ENCODE measurements at places on chromosomes 5 and 9.

- no peak for DNase-seq
Observed at GRCh38 chr5:64612344-64612961, 77.8 kb upstream of the SHISAL2B start.

- no peak for DNase-seq
Observed at GRCh38 chr9:36903541-36904435, 130.3 kb downstream of the PAX5 start.

DNA sequence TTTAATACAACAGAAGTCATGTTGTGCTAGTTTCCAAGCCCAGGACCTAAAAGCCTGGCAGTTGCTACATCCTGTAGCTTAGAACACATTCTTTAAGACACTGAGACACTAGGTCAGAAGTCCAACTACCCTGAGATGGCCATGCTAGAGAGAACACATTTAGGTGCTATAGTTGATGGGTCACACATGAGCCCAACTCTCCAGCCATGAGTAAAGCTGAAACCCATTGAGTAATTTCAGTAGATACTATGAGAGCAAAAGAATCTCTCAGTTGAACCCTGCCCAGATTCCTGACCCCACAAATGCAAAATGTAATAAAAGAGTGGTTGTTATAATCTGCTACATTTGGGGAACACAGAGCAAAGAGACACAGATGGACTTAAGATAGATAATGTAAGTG is 164.4 kb downstream of the SEMA5A start:
- DNase-seq = no peak

DNA sequence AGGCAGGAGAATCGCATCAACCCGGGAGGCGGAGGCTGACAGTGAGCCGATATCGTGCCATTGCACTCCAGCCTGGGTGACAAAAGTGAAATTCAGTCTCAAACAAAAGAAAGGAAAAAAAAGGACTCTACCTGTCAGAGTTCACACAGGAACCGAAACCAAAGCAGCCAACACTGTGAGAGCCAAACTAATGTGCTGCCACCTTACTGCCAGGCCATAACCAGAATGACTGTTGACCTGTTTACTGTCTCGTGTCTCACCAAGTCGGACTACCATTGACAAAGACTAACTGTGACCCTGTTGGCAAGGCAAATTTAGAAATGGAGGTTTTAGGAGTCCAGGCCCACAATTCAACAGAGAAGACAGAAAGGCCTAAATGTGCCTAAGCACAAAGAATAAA is 112.4 kb downstream of the ANXA2R start:
- DNase-seq = no peak

GRCh38 chr5:30050056-30050815 is 1143.2 kb upstream of the CDH6 start:
- DNase-seq = no peak

DNA sequence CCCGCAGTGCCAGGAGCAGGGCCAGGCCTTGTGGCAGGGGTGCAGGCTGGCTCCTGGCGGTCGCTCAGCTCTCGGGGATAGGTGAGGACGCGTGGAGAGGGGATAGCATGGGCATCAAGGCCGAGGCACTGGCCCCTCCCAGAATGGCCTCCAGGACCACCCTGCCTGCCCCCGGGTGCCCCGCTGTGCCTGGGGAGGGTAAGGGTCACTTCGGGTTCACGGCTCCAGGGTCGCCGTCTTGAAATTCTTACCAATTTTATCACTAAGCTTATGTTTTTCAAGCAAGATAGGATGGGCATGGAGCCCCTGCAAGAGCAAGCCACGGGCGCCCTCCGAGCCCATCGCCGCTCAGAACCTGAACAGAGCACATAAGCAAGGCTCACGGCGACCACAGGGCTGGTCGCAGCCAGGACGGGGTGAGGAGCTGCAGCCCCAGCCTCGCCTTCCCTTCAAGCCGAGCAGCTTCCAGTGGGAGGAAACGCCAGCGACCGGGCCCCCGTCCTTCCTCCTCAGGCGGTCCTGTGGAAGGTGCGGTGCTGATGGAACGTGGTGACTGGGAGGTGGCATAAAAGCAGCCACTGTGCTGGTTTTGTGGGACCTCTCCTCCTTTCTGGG is 14.2 kb upstream of the CLPTM1L start:
- no peak for DNase-seq

- no peak for DNase-seq
Observed at GRCh38 chr5:160699301-160699700, 152.7 kb downstream of the ATP10B start.

- DNase-seq = no peak
Observed at GRCh38 chr5:151862811-151863472, 61.7 kb downstream of the GLRA1 start.

DNA sequence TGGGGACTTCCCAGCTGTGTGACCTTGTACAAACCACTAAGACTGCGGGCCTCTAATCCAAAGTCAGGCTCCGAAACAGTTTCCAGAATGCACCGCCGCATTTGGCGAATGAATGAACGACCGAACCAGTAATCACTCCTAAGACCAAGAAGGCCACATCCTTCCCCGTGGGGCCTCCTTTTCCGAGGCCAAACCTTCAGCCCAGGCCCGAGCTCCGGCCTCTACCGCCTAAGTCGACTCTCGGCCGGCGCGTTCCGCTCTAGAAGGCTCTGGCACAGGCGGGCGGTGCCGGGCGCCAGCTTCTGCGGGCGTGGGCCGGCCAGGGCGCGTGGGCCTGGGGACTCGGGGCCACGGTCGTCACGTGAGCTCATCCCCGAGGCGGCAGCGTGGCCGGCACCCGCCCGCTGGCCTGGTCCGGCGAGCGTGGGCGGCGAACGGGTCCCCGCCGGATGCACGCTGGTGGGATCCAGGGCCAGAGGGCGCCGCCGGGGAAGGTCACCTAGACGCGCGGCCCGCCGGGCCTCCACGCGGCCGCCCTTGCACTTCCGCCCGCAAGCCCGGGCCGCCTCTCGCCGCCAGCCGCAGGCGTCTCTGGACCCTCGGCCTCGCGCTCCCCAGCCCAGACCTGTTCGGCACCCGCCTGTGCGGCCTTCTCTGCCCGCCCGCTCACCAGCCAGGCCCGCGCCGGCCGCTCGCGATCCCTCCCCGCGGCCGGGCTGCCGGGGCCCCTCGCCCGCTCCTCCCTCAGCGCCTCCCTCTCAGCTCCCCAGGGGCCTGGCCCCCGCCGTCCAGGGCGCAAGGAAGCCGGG is 754 bp downstream of the VDAC1 start:
- no peak for DNase-seq

DNA sequence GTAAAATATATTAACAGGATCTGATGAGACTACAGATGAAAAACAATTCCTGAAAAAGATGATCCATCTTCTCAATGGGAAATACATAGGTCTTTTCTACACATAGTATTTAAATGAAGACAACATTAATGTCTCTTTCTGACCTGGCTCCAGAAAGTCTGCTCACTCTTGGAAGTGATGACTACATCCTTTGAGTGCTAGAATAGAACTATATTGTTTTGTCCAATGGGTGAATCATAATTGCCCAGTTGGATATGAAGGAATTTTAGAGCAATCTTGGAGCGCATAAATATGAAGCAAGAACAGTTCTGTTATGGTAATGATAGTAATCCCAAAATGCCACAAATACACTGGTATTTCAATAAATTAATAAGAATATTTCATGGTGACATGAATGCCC is 322.1 kb downstream of the DEPDC1B start:
- DNase-seq = no peak

DNA sequence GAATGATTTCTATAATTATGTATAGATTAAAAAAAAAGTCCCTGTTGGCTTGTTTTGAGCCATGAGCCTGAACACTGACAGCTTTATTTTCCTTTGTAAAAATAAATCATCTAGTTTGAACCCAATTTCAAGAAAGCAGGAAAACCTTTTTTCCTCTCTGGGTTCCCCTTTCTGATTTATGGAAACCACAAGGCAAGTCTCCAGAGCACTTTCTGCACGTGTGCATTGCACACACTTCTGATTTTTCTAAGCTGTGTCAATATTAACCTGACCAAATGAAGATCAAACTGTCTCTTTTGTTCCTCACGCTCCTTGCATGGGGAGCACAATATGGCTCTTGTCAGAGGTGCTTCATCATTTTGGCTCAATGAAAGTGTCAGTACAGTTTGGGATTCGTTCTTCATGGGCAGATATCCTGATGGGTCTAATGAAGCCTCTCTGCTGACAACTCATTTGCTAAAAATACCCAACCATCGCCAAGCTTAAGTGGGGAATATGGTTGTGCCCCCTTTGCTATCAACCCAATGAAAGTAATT is 39.2 kb upstream of the PCA3 start:
- DNase-seq = no peak

- DNase-seq = no peak
Observed at GRCh38 chr5:54671111-54671531, 153.6 kb downstream of the SNX18 start.

- no peak for DNase-seq
Observed at GRCh38 chr5:66180282-66181155, 36.4 kb downstream of the SREK1 start.

DNA sequence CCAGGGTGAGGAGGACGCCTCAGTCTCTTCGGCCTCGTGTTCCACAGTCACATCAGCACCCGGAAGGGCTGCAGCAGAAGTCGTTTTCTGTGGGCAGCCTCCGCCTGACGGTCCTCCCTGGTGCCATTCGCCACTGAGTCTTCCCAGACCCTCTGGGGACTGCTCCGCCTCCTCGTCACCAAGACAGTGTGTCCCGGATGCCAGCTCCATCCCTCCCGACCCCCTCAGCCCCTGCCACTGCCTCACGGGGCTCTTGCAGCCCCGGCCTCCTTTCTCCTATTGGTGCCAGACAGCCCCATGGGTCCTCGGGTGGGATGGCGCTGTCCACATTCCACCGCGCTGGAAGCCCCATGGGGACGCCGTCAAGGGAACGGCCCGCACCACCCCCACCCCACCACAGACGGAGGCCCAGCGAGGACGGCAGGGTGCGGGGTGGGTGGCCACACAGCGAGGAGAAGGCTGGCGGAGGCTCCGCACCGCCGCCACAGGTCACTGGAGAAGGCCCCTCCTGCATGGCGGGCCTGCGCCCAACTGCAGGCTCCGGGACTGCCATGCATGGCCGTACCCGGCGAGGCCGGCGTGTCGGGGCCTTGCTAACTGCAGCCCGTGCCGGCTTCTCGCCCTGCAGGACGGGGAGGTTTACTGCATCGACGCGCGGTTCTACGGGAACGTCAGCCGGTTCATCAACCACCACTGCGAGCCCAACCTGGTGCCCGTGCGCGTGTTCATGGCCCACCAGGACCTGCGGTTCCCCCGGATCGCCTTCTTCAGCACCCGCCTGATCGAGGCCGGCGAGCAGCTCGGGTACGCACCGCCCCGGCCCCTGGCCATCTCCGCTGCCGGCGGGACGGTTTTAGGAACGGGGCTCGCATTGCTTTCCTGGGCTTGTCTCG is 43.6 kb upstream of the CACNA1B start:
- no peak for DNase-seq

- DNase-seq = peak; percentile 24
Observed at GRCh38 chr5:17189381-17190036, 27.9 kb upstream of the BASP1 start.

DNA sequence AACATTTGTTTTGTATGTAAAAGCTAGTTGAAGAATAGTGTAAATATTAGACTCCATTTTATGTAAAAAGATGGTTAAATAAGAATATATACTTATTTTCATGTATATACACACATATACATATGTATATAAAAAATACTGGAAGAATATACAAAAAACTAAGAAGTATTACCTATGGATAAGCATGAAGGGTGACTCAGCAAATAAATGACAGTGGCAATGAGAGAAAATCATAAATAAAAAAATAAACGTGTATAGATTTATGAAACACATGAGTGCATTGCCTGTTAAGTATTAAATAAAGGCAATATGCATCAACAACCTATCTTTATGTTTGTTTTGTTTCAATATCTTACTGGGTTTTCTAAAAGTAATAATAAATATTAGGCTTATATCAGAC is 435.3 kb downstream of the CYLC2 start:
- no peak for DNase-seq
